Activated CD4-positive, alpha-beta T cell treated with anti-CD3 and anti-CD28 coated beads for 24 hours (primary cell): ENCODE measurements at places on chromosomes 11 and 22.

GRCh38 chr11:118661425-118662301 is 17.8 kb downstream of the TREH start:
- DNase-seq: no peak

DNA sequence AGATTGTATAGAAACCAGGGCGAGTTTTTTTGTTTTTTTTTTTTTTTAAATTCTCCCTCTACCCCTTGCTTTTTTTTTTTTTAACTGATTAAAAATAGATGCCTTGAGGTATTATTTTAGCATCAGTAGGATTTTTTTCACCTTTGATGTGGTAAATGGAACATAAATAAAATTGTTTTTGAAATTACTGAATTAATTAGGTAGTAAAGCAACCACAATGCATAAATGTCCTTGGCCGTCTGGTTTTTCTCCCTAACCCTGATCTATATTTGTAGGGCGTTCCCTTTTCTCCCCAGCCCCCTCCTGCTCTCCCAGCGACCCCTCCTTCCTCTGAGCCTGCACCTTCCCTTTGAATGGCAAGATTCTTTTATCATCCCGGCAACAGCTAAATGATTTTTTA is 107.8 kb downstream of the ZBTB16 start:
- DNase-seq: no peak

DNA sequence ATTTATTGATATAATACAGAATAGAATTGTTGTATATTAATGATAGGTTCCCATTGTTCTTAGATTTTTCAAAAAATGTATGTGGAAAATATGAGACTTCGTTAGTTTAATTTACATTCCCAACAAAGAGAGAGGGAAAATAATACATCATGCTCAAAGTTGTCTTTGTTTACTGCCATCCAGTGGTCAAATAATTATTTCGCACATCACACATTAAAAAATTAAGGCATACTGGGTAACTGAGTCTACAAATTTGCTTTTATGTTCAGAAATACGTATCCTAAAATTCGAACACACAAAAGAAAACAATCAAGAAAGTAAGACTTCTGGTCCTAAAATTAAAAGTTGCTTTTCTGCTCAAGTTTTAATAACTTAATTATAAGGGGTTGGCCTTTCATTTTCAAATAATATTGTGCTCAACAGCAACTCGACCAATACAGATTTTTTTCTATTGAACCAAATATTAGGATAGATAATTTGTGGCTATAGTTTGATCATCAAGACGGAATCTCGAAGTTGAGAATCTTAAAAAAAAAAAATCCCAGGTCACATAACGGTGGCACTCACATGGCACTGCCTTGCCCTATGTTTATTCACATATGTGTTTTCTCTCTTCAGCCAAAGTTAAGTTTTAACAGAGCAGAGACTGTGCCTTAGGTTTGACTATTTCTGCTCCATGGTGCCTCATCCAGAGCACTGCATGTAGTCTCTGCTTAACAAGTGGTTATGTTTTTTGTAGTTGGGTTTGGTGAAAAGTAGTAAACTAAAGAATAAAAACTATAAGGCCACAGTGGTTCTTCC is 12.3 kb downstream of the PDGFD start:
- DNase-seq: no peak

DNA sequence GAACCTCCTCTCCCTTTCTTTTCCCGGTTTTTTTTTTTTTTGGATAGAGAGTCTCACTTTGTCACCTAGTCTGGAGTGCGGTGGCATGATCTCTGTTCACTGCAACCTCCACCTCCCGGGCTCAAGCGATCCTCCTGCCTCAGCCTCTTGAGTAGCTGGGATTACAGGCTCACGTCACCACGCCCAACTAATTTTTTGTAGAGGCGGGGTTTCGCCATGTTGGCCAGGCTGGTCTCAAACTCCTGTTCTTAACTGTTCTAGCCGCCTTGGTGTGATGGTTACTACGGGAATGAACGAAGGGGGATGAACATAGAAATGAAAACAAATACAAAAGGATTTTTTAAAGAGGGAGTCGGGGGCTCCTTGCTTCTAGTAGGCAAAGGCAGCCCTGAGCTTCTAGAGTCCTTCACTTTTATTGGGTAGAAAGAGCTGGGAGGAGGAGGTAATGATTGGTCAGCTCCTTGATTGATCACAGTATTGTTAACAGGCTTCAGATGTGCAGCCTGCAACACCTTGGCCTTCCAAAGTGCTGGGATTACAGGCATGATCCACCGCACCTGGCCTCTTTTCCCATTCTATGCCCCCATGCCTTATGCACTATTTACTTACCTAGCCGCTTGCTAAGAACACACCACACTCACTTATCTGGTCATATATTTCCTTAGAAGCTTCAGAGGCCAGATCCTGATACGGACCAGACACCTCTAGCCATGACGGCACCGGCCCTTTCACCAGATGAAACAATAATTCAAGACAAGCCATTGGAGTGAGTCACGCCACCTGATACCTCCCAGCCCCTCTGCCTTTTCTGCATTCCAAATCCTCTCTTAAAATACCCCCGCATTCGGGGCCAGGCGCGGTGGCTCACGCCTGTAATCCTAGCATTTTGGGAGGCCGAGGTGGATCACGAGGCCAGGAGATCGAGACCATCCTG is 20.7 kb downstream of the SUSD2 start:
- DNase-seq: no peak

DNA sequence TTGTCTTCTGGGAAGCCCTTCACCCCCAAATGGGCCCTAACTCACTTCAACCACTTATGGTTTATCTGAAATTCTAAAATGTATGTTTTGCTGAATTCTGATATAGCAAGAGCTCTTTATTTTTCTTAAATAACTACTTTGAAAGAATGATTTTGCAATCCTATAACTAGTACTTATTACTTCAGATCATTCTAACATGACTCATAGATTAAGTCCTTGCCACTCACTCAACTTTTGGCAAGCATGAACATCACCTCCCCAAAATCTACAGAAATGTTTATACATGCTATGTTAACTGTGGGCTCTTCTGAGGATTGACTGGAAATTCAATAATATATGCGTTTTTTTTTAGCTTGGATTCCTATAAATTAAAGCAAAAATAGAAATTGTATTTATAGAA is 367.4 kb upstream of the FAT3 start:
- no peak for DNase-seq

DNA sequence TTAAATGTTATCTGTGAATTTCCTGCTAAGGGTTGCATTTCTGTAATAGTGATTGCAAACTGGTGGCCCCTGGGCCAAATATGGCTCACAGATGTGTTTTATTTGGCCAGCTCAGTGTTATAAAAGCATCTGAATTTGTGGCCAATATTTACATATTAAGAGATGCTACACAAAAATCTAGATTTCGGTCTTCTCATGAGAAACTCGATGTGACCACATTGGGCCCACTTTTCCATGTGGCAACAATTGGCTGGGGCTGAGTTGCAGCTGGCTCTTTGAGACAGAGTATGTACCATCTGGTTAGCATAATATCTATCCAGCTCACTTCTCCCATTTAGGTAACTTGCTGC is 244.5 kb upstream of the POU2AF2 start:
- DNase-seq: no peak

GRCh38 chr11:129881570-129882170 is 13.7 kb downstream of the NFRKB start:
- peak; percentile 19 for DNase-seq

DNA sequence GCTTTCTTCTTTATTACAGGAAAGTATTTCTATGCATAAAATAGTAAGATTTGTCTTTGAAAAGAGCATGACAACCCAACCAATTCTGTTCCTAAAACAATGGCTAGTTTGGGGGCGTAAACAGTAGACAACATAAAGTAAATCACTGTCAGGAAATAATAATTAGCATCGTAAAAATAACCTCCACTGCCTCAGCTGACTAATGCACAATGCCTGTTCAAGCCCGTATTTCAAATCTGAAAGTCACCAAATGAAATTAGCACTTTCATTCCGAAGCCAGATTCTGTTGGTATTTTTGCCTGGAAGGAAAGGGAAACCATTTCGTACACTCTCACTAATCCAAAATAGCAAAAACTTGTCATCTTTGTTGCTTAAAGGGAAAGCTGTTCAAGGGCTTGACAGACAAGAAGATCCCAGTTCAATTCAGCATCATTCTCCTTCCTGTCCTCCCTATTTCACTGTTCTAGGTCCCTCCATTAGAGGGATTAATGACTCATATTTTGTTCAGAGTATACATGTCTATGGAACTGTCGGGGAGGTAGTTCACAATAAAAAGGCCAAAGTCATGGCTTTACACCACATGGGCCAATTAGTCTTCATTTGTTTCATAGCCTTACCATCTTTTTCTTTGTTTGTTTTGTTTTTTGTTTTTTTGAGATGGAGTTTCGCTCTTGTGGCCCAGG is 154.7 kb downstream of the CADM1 start:
- no peak for DNase-seq

DNA sequence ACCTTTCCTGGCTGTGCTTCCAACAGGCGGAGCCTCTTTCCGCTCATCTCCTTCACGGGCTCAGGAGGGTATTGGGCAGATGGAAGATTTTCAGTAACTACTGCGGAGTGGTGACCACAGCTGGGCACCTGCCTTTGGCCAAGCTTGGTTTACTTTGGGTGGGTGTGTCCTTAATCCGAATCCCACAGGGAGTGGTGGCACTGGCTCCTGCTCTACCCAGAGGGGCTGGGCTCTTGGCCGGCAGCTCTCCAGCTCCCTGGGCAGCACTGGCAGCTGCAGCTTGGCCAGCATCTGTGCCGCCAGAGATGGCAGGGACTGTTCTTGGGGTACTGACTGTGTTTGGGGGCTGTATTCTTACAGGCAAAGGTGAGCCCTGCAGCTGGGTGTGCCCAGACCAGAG is 29.8 kb downstream of the BID start:
- DNase-seq: no peak

DNA sequence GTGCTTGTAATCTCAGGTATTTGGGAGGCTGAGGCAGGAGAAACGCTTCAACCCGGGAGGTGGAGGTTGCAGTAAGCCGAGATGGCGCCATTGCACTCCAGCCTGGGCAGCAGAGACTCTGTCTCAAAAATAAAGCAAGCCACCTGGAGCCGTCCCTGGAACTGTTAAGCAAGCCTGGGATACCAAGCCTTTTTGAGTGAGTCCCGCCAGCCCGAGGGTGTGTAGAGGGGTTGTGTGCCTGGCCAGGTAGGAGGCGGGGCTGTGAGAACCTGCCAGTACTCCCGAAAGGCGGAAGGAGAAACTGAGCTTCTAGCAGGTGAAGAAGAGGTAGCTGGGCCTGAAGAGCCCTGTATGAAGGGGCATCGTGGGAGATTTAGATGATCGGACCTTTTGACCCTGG is 52.4 kb downstream of the TRIOBP start:
- no peak for DNase-seq

DNA sequence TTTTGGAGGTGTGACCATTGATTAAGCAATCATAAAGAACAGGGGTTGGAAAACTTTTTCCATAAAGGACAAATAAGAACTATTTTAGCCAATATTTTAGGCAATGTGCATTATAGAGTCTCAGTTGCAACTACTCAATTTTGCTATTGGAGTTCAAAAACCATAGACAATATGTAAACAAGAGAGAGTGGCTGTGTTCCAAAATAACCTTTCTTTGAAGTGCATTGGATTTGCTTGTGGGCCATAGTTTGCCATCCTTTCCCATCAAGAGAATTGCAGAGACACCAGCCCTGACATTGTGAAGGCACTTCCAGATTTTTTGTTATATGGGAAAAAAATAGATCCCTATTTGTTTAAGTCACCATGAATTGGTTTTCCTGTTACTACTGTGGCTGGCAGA is 63.3 kb upstream of the LARGE1 start:
- no peak for DNase-seq

GRCh38 chr22:39530692-39531331 is 1.7 kb downstream of the RPS19BP1 start:
- DNase-seq: no peak

GRCh38 chr22:25497181-25497641 is 67.3 kb upstream of the GRK3 start:
- no peak for DNase-seq

DNA sequence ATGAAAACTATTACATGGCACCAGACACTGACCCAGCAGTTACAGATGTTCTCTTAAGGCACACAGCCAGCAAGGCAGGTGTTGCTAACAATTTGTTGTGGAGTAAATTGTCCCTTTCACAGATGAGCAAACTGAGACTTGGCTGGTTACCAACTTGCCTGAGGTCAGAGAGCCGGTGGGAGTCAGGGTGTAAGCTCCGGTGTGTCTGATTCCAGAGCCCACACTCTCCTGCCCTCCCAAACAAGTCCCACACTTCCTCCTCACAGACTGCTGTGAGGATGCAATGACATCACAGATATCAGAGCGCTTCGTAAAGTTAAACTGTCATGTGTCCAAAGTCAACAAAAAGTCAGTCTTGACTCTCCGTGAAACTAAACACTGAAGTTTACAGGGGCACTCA is 12.5 kb downstream of the GDPD5 start:
- DNase-seq: no peak

DNA sequence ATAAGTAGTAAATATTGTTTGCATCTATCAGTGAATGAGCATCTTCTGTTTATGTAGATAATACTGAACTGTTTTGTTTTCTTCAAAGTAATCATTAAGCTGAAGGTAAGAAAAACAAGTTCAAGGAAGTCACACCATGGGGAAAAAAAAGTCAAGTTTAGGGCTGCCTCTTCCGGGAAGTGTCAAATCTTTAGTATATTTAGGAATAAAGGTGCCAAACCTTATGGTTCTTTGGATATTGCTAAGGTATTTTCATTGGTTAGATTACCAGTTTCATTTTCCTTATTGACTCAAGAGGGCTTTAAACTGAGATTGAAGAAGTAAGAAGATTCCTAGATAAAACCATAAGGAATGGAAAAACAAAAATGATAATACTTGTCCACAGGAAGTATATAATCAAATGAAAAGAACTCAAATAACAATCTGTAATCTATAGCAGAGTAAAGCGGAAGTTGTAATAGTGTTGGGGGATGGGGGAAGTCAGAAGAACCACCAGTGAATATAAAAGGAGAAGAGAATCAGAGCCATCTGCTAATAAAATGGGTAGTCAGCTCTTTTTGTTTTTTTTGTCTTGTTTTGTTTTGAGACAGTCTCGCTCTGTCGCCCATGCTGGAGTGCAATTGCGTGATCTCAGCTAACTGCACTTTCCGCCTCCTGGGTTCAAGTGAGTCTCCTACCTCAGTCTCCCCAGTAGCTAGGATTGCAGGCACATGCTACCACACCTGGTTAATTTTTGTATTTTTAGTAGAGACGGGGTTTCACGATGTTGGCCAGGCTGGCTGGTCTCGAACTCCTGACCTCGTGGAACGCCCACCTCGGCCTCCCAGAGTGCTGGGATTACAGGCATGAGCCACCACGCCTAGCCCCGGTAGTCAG is 2.3 kb downstream of the ATM start:
- no peak for DNase-seq

DNA sequence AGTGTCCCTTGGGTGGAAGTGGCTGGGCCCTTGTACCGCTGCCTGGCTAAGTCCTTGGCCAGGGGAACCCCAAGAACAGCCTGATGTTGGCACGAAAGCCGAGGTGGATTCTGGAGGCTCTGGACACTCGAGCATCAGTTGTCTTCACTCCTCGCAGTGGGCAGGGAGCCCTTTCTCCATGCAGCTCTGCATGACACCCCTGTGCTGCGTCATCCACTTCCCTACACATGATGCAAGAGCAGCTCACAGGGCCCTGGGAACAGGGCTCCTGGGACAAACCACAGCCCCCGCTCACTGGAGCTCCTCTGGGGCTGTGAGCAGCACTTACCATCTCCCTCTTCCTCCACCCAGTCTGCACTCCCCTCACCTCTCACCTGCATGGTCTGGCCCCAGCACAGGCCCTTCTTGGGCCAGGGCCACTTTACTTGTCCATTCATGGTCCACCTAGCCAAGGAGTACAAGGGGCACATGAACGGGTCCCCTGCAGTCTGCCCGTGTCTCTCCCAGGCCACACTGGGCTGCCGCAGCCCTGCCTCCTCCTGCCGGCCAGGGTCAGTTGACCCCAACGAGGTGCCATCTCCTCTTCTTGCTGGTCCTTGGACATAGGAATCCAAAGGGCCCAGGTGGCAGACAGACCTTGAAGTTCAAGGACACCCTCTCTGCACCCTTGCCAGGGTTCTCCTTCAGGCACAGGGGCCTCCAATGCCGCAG is 66.5 kb downstream of the IGF2 start:
- no peak for DNase-seq
